ENCODE measurements at places on chromosomes 12 and 14. TPM values are rescaled to one million over a fixed set of nuclear protein-coding genes. Genes with fewer than 3 reads are reported as not detected.

DNA sequence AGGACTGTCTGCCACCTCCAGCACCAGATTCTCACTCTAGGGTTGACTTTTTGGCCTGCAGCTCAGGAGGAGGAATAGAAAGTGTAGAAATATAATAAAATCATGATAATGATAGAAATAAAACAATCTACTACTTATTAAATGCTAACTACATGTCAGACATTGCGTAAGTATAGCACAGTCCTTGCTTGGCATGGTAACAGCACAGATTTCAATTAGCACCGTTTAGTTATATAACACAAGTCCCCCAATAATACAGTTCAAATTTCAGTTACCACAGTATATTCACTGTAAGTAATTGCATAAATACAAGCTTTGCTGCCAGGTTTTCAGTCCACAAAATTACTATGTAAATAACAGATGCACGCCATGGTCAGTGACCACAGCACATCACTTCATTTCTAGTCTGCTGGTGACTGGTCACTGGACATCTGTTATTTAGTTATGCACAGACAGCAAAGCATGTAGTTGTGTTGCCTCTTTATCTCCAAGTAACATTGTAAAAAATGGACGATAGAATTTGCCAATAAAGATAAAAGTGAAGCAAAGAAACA lies 6.5 kb upstream of the GLT8D2 start:
- no peak for DNase-seq

DNA sequence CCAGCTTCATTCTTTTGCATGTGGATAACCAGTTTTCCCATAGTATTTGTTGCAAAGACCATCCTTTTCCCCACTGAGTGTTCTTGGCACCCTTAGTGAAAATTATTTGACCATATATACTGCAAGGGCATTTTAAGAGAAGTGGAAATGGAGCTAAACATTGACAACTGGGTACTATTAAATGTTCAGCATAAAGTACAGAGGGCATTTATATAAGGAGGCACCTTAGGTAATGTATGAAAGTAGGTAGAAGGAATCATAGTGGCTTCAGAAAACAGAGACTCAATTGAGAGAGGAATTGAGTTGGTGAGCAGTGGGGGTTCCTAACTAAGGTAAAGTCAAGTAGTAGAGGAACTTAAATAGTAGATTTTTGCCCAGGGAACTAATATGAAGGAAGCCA lies 34.5 kb upstream of the SMCO2 start:
- DNase-seq, result no peak

- DNase-seq, result no peak
These were observed 31.0 kb downstream of the JAG2 start for GRCh38 chr14:105137481-105138020.

DNA sequence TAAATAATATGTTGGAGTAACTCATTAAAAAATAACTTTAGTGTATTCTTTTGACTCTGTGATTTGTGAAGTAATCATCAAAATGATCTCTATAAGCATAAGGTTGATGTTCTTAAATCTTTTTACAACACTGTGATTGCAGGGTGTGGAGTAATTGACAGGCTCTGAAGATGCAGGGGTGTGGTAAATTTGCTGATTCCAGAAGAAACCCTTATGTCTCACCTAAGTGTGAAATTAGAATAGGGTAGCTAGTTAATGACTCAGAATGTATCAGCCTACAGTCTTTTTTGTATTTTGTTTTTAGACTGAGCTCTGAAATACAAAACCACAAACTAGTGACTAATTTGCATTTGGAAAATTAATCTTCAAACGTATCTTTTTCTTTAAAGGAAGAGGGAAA lies 5.9 kb downstream of the PRPF39 start:
- DNase-seq, result no peak

- peak; percentile 81 for DNase-seq
These were observed 24.6 kb upstream of the UBC start for GRCh38 chr12:124939079-124939420.

DNA sequence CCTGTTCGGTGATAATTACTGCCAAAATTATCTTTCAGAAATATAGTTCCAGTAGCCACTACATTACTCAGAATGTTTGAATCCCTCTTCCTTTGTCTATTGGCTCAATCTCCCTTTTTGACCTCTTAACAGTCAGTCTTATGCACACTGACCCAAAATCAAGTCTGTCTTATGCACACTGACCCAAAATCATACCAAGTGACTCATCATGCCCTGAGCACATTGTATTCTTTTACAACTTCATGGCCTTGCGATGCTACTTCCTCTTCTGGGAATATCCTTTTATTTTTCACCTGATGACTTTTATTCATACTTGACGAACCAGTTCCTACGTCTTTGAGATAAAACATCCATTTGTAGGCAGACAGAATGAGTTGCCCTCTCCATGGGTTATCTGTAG lies 182.3 kb downstream of the NPAS3 start:
- DNase-seq, result no peak

- no peak for DNase-seq
These were observed 11.9 kb downstream of the SPPL3 start for GRCh38 chr12:120892265-120892664.

- DNase-seq, result no peak
These were observed 47.1 kb downstream of the EML1 start for GRCh38 chr14:99840265-99840664.

- peak; percentile 63 for DNase-seq
These were observed 71.9 kb downstream of the BCL11B start for GRCh38 chr14:99199846-99200653.

GRCh38 chr12:14570231-14570630 lies 2.5 kb upstream of the PLBD1 start:
- no peak for DNase-seq

GRCh38 chr12:10223208-10223607 lies 10.5 kb downstream of the GABARAPL1 start:
- no peak for DNase-seq

- no peak for DNase-seq
These were observed 14.4 kb downstream of the TTLL5 start for GRCh38 chr14:75675265-75675960.

- DNase-seq, result no peak
These were observed 10.7 kb downstream of the UBE3B start for GRCh38 chr12:109488051-109488665.

GRCh38 chr12:75725521-75726111 lies 214.2 kb upstream of the KRR1 start:
- no peak for DNase-seq

GRCh38 chr14:104536942-104537612 lies 42.5 kb upstream of the C14orf180 start:
- DNase-seq, result no peak

DNA sequence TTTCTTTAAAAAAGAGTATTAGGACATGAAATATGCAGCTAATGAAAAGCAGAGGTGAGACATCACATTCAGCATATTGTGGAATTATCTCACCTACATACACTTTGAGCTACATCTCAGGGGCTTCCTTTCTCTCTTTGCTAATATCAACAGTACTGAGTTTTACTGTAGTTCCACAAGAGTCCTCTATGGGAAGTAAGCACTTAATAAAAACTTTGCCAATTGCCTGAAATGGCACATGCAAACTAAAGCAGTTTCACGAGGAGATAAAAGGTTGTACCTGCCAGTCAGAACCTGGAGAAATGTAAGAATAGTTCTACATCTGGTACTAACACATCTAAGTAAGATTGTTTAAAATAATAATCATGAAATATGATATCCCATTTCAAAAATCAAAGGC lies 73.5 kb upstream of the GPHB5 start:
- DNase-seq, result no peak

Gene BDKRB2
- 0.56 TPM for total RNA-seq

Gene ISM2
- not detected for total RNA-seq

Gene OR6C70
- total RNA-seq, result not detected

Gene TDRD9
- total RNA-seq, result 0.71 TPM

Gene CISTR
- not detected for total RNA-seq

Gene SERPINA12
- not detected for total RNA-seq

Gene IGF1
- total RNA-seq, result 30.2 TPM

Gene FLRT2
- total RNA-seq, result 9.8 TPM

Gene OLR1
- total RNA-seq, result 0.66 TPM

Gene SPRYD4
- 3.5 TPM for total RNA-seq

Measured in psoas muscle (tissue), 8 donors.